H1 (cell line): ENCODE measurements at places on chromosomes 16 and 17. TPM values are rescaled to one million over a fixed set of nuclear protein-coding genes. Genes with fewer than 3 reads are reported as not detected.

GRCh38 chr17:59424331-59424730 lies 92.9 kb downstream of the YPEL2 start:
- H3K27me3 ChIP-seq: no peaks in the 10 kb centered on the region
- no peak overlapping the region for H3K4me3 ChIP-seq
- no peak overlapping the region for H3K27ac ChIP-seq

DNA sequence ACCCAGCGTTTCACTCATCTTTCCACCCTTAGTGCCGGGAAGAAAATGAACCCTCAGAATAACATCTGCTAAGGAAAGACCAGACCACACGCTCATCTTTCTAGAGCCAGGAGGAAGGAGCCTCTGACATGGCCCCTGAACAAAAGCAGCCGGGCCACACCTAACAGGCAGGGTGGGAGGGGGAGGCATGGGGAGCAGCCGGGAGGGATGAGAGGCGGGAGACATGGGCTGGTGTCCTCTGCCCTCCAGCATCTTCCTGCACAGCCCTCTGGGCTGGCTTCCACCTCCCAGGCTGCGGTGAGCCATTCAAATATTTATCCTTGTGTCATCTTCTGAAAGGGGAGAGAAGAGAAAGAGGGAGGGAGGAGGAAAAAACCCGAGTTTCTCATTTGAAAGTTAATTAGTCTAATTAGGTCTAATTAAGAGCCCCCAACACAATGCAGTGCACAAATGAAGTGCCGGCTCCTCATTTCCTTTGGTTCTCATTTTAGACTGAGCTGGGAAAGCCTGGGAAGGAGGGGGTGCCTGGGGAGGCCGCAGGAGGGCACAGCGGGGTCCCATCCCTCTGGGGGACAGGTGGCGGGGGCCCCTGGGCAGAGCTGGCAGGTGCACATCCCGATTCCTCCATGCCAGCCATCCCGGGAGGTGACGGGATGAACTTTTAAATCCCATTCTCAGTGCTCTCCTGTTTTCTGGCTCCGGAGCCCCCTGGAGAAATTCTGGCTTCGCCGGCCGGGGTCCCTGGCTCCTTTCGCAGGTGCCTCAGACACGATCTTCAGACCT lies 90.5 kb downstream of the ENGASE start:
- H3K27me3 ChIP-seq: no peaks in the 10 kb centered on the region
- no peaks in the 10 kb centered on the region for H3K4me1 ChIP-seq
- H3K4me3 ChIP-seq: no peak overlapping the region
- no peak overlapping the region for H3K27ac ChIP-seq
- H3K36me3 ChIP-seq: no peaks in the 10 kb centered on the region
- no peak for DNase-seq

DNA sequence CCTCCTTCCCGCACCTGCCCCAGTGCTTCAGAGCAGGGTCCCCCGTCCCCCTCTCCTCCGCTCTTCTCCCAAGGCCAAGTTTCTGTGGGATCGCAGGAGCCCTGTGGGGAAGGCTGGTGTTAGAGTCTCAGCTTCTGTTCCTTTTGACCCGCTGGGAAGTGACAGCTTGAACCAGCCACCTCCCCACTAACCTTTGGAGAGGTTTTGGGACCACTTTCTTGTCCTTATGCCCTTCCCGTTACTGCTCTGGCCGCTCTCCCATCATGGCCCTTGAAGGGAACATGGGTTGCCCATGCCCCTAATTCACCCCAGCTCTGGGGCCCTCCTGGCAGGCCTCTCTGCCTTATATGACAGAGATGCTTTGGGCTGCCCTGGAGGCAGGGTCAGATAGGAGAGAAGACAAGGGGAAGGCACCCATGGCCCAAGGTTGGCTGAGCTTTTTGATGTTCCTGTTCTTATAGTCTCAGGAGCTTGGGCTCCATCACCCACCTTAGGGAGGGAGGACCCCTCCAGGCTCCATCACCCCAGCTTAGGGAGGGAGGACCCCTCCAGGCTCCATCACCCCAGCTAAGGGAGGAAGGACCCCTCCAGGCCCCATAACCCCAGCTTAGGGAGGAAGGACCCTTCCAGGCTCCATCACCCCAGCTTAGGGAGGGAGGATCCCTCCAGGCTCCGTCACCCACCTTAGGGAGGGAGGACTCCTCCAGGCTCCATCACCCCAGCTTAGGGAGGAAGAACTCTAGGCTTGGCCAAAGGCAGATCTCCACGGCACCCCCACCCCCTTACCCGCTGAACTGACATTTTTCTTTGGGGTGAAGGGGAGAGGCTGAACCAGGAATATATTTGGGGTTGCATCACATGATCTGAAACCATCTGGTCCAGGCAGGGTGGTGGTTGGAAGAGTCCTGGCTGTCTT lies 45.0 kb downstream of the NT5M start:
- H3K4me1 ChIP-seq: peaks cover 8% of the 10 kb centered on the region
- no peaks in the 10 kb centered on the region for H3K36me3 ChIP-seq
- DNase-seq: no peak
- no peak overlapping the region for H3K27ac ChIP-seq
- no peak overlapping the region for H3K4me3 ChIP-seq

DNA sequence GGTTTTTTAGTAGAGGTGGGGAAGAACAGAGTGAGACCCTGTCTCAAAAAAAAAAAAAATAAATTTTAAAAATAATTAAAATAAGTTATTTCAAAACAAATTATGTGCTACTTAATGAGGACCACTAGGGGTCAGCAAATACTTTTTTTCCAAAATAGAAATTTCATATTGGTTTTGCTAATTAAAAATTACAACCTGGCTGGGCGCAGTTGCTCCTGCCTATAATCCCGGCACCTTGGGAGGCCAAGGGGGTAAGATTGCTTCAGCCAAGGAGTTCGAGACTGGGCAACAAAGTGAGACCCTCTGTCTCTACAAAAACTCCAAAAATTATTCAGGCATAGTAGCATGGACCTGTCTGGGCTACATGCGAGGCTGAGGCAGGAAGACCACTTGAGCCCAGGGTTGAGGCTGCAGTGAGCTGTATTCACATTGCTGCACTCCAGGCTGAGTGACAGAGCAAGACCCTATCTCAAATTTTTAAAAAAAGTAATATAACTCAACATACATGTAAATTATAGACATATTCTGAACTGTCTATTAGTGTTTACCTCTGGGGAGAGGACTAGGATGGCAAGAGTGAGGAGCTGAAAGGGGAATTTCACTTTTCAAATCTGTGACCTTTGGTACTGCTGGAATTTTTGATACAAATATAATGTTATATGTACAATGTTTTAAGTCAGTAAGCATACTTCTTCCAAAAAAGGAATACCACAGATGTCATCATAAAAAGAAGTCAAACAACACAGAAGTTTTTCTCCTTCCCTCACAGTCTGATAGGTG lies 8.1 kb downstream of the MEIOB start:
- DNase-seq: no peak
- no peak overlapping the region for H3K4me3 ChIP-seq
- no peaks in the 10 kb centered on the region for H3K4me1 ChIP-seq
- no peaks in the 10 kb centered on the region; the same call in none of the 2 replicates for H3K27me3 ChIP-seq
- no peaks in the 10 kb centered on the region for H3K36me3 ChIP-seq

KCNH4 gene
- 0.47 and 0.59 TPM in 2 replicates for total RNA-seq

DNA sequence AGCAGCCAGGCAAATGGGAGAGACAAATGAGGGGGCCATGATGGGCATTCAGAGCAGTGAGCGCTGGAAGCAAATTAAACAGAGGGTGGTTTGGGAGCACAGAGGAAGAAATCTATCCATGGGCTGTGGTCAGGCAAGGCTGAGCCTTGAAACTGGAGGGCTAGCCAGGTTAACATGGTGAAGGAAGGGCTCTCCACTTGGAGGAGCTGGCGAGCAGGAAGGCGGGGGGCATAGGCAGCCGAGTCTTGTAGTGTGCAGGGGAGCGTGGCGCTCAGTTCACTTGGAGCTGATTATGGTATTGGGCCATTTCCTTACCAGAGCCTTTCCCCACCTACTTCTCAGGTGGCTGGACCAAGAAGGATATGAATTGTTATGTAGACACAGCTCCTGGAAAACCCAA lies 189.7 kb downstream of the SNX29 start:
- no peak for DNase-seq
- H3K4me1 ChIP-seq: no peaks in the 10 kb centered on the region
- no peak overlapping the region for H3K4me3 ChIP-seq
- H3K36me3 ChIP-seq: no peaks in the 10 kb centered on the region
- H3K27me3 ChIP-seq: no peaks in the 10 kb centered on the region

CCL4L2 gene
- not detected in 2 replicates for total RNA-seq

DNA sequence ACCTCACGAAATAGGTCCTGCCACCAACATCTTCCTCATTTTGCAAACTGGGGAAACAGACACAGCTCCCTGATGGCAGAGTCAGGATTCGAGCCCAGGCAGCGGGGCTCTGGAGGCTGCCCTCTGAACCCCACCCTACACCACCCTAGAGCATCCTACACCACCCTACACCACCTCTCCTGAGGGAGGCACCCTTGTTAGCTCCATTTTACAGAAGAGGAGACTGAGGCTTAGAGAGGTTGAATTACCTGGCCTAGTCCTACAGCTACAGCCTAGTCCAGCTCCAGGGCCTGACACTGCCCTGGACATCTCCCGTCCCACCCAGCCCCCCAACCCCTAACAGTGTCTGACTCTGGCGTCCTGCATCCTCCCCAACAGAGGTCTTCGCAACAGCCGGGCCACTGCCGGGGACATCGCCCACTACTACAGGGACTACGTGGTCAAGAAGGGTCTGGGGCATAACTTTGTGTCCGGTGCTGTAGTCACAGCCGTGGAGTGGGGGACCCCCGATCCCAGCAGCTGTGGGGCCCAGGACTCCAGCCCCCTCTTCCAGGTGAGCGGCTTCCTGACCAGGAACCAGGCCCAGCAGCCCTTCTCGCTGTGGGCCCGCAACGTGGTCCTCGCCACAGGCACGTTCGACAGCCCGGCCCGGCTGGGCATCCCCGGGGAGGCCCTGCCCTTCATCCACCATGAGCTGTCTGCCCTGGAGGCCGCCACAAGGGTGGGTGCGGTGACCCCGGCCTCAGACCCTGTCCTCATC lies 3.2 kb upstream of the NECAB2 start:
- no peak overlapping the region for H3K27ac ChIP-seq
- H3K27me3 ChIP-seq: peaks cover 10% of the 10 kb centered on the region
- no peak for DNase-seq
- no peak overlapping the region for H3K4me3 ChIP-seq

- no peak overlapping the region for H3K4me3 ChIP-seq
- DNase-seq: no peak
- H3K27ac ChIP-seq: no peak overlapping the region
- H3K4me1 ChIP-seq: no peaks in the 10 kb centered on the region
- H3K36me3 ChIP-seq: no peaks in the 10 kb centered on the region
- H3K27me3 ChIP-seq: no peaks in the 10 kb centered on the region
Measured at GRCh38 chr17:20123209-20123608, 114.0 kb downstream of the SPECC1 start.
